ENCODE measurements at places on chromosomes 12 and 14.

- no peak for DNase-seq
Measured at GRCh38 chr14:76123426-76124225, 28.1 kb upstream of the GPATCH2L start.

GRCh38 chr14:59478540-59478939, 5.7 kb downstream of the L3HYPDH start:
- DNase-seq, result no peak

DNA sequence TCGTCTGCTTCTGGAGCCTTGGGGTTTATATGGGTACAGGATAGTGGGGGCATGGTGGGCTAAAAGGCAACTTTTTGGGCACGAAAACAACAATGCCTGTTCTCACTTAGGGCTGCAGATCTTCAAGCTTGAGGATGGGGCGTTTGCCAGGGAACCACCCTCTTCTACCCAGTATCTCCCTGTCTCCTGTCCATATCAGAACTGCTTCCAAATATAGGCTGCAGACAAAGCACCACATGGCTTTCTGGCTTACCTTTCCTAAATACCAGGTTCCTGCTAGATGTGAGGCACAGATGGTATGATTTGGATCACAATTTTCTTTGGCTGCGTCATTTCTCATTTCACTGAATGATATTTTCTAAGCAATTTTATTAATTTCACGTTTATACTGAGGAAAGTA, 70.4 kb downstream of the CMAS start:
- no peak for DNase-seq

- no peak for DNase-seq
Measured at GRCh38 chr12:6563448-6564050, 4.5 kb downstream of the NOP2 start.

All from smooth muscle cell of the brain vasculature (primary cell).